Stimulated activated CD8-positive, alpha-beta memory T cell treated with anti-CD3 and anti-CD28 coated beads, Interleukin-4, amount 100 ng/mL, for 1 hour (primary cell): ENCODE measurements at places on chromosomes 7 and 10.

DNA sequence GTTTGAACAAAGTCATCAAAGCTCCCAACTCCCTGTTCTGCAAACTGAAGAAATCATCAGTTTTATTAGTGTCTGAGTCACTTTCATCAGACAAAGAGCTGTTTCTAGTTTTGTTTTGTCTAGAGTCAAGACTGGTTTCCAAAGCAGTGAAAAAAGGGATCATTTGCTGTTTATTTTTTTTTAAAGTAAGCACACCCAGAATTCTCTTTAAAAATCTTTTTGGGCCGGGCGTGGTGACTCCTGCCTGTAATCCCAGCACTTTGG, 972.0 kb upstream of the CELF2 start:
- no peak for DNase-seq

DNA sequence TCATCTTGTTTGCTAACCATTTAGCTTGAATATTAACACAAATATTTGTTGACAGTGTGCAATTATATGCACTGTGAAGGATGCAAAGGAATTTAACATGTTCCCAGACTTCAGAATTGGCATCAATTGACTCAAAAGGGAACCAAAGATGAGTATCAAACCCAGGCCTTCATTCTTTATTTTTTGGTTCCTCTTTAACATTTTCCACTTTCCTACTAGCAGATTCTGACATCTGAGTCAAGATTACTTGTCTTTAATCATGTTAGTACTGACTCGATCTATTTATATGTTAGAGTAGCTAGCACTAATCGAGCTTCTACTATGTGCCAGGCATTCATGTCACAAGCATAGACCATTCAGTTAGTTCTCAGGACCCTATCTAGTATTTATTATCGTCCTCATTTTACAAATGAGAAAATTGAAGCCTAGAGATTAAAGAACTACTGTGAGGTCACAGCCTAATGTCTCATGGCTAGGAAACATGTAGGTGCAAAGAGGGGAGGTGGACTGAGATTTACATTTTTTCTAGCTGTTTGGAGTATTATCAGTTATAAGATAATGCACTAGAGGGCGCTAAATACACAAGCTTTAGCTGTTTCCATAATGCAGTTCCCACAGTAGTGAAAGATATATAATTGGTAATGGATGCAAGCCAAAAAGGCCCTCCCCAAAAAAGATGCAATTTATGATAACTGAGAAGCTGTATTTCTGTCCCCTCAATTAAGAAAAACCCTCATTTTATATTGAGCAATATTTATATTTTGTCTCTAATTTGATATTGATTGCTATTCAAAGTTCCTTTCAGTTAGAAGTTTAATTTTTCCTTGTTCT, 32.9 kb upstream of the KMT2E start:
- DNase-seq: no peak

GRCh38 chr7:39892361-39892760, 57.7 kb upstream of the CDK13 start:
- no peak for DNase-seq

DNA sequence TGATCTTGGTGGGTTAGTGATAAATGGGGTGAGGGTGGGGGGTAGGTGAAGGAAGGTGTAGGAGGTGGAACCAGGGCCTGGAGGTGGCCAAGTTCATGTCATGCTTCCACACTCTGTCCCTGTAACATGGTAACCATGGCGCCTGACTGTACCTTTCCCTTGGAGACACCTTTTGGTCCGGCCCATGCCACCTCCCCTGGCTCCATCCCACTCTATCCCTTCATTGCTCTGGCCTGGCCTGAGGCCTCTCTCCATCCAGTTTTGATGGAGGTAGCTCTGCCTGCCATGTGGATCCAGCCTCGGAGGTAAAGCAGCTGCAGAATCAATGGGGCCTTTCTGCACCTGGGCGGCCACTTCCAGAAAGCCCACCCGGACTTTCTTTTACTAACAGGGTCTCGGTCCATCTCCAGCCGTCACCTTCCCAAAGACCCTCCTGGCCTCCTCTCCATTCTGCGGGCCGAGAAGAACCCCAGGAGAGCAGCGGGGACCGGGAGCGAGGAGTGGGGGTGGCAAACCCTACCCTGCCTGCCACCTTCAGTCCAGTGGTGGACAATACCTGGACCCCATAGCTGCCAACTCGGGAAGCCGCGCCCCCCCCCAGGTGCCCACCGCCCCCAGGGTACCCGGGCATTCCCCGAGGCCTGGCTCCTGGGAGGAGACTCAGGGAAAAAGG, 504 bp upstream of the TRRAP start:
- DNase-seq: no peak

DNA sequence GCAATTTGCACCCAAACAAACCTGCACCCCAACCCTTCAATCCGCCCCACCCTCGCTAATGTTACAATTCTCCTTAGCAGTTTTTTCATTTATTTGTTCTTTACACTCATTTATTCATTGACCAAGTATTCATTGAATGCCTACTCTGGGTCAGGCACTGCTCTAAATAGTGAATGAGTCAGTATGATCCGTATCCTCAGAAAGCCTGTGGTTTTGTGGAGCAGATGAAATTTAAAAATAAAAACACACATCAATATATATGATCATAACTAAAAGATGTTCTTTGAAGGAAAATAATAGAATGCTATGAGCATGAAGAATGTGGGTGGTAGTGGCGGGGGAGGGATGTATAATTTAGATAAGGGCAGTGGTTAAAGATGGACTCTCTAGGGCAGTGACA, 13.3 kb downstream of the IFIT5 start:
- no peak for DNase-seq

DNA sequence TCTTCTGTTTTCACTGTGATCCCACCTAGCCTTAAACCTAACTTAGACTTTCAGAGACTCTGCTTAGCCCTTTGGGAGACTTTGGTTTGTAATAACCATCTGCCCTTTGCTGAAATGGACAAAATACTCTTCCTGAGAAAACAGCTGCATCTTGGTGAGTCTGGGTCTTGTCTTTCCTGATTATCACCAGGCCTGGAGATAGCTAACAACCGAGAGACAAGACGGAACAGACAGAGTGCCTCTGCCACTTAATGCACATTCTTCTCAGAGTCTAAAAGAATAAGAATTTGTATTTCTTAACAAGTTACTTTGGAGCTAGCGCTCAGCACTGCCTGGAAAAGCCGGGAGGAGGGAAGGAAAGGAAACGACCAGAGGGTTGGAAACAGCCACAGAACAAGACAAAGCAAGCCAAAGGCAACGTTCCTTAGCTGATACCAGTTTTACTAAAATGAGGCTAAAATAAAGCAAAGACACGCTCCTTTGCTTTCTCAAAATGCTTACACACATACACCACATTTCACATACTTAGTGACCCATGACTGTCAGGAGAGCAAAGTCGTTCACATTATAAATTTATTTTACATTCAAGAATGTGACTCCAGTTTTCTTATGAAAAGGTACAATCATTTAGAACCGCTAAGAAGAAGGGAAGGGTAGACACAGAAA, 70.3 kb upstream of the DGKI start:
- no peak for DNase-seq

- no peak for DNase-seq
Measured at GRCh38 chr7:34739651-34740300, 81.8 kb downstream of the NPSR1 start.

- peak; percentile 15 for DNase-seq
Measured at GRCh38 chr7:1664711-1665548, 5.1 kb upstream of the ELFN1 start.
